ENCODE measurements at places on chromosomes 6 and 20.
A peak's percentile ranks its signal among the peaks of the same experiment; 100 is the strongest.

DNA sequence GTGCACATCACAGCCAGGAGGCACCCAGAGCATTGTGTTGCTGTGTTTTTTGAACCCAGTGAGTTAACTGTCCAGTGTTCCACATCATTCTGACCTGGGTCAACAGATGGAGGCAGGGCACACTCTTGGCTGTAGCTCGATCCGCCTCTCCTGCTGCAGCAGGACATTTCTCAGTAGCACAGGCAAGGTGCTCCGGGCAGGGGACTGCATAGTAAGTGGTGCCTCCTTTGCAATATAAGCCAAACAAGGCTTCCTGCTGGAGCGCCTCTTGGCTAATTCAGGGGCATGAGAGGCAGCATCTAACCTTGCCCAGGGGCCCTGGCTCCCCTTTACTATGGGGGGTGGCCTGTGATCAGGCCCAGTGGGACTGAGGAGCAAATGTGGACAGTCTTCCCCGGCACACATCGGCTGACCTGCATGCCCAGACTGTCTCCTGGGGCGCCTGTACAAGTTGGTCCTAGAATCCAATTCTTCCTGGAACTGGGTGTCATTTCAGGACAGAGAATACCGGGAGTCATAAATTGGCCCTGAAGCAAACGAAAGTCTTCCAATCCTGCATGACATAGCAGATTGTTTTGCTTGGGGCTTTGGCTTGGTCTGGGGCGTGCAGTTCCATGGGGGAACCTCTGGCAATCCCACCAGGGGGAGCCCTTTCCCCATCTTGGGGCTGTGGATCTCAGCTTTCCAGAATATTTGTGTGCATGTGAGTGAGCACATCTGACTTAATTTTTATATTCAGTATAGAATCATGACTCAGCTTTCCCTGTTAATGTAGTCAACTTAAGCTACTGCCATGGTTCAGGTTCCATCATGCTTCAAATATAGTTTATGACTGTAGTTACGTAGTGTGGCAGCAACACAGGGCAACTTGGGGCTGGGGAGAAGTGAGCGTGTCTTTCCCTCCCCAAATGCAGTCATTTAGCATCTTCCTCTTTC lies 56.0 kb upstream of the DDR1 start:
- DNase-seq: peak; percentile 82

DNA sequence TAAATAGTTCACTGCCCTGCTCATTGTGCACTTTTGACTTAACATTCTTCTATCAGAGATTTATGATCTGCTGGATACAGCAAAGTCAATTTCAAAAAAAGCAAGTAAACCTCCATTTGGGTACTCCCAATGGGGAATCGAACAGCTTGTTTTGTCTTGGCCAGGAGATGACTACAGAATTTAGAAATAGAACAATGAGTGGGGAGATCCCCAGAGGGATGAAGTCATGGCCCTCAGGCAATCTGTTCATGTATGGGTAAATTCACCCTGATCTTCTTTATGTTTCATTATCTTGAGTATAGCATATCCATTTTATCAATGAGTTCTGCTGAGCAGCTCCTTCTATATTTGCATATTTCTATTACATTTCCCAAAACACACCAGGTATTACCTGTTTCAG lies 1681.9 kb downstream of the HACE1 start:
- DNase-seq: no peak

DNA sequence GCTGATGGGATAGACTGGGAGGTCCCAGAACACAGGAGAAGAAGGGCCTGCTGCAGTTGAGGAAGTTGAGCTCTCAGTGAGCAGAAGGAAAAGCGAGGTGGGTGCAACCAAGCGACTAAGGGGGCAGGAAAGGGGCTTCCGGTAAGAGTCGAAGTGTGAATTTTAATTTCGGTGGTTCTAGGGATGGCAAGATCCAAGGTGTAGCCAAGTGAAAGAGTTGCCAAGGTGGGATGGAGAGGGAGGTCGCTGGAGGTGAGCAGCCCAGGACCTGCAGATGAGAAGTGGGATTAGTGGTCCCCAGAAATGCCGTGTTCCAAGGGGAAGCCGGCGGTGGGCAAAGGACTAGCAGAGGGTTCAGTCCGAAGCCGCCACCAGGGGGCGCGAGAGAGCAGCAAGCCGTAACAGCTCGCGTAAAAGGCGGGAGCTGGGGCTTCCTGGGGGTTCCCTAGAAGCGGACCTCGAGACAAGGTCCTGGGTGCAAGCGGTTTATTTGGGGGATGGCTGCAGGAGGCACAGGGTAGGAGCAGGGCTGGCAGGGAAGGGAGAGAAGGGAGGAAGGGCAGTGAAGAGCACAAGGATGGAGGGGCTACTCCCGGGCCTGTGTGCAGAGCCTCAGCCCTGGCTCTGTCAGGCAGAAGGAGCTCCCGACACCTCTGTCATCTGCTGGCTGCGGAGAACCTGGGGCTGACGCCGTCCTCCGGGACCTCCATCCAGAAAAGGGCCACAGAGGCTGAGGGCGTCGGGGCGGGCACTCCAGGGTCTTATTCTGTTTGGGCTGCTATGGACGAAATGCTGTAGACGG lies 103.6 kb downstream of the PAX1 start:
- peak; percentile 30 for DNase-seq

DNA sequence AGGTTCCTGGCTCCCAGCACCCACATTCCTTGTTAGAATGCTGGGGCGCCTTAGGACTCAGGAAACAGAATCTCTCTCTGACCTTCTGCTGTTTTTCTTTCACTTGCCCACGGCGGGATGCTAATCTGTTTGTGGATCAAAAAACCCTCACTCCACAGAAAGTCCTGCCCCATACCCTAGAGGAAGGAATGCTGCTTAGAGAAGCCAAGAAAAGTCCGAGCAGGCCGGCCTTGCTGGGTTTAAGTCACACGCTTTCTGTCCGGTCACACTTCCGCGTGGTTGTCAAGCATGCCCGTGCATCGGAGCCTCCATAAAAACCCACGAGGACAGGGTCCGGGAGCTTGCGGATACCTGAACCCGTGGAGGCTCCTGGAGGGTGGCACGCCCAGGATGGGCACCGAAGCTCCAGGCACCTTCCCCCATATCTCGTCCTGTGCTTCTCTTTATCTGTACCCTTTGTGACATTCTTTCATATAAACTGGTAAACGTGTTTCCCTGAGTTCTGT lies 223.1 kb downstream of the NRN1 start:
- no peak for DNase-seq

DNA sequence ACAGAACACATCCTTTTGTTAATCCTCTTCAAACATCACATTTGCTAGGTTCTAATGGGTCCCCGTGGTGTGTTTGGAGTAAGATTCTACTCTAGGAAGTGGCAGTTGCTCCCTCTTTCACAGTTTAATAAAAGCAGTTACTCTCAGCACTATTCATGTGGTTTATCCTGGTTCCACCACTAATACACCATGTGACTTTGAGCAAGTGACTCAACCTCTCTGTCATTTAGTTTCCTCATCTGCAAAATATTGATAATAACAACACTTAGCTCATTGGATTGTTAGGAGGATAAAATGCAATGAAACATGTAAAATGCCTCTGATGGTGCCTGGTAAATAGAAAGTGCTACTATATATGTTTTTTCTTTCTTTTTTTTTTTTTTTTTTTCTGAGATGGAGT lies 488.0 kb upstream of the NOX3 start:
- no peak for DNase-seq

DNA sequence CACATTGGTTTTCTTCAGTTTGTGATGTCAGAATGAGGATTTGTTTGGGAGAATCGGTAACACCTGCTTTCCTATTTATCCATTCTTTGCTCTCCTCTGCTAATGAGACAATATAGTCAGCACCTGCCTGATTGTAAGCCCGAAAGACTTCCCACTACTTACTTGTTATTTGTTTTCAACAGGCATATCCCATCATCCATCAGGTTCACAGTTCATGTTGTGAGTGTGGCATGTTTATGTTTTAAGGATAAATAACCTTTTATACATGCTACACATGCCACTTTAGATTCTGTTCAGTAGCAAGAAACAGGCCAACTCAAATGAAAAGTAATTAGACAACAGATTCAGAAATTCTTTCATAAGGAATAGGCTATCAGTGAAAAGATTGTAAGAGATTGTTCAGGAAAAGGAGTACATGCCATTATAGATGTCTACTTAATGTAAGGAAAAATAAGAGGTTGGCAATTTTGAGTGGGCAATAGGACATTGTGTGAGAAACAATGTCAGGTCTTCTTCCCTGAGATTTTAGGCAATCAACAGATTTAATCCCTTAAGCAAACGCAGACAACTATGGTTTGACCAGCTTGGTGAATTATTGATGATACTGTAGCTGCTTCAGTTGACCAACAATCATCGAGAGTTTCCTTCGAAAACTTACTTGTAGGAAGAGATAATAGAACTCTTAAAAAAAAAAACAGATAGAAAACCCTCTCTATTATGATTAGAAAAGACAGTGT lies 7.9 kb upstream of the GPRC6A start:
- no peak for DNase-seq

DNA sequence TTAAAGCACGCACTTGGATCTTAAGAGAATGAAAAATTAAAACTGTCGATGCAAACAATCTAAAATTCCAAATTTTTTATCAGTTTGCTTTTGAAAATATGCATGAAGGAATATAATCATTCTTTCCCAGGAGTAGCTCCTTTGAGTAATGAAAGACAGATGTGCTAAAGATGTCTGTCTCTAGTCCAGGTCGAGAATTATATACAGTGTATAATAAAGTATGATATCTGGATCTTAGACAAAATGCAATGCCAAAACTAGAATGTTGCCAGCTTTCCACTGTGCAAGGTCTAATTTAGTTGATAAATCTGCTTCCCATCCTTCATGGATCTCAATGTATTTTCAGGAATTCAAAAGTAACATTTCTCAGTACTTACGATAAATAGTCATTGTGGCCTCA lies 65.1 kb upstream of the ADGRG6 start:
- DNase-seq: no peak

- no peak for DNase-seq
Observed at GRCh38 chr6:22250486-22250885, 46.4 kb downstream of the PRL start.

DNA sequence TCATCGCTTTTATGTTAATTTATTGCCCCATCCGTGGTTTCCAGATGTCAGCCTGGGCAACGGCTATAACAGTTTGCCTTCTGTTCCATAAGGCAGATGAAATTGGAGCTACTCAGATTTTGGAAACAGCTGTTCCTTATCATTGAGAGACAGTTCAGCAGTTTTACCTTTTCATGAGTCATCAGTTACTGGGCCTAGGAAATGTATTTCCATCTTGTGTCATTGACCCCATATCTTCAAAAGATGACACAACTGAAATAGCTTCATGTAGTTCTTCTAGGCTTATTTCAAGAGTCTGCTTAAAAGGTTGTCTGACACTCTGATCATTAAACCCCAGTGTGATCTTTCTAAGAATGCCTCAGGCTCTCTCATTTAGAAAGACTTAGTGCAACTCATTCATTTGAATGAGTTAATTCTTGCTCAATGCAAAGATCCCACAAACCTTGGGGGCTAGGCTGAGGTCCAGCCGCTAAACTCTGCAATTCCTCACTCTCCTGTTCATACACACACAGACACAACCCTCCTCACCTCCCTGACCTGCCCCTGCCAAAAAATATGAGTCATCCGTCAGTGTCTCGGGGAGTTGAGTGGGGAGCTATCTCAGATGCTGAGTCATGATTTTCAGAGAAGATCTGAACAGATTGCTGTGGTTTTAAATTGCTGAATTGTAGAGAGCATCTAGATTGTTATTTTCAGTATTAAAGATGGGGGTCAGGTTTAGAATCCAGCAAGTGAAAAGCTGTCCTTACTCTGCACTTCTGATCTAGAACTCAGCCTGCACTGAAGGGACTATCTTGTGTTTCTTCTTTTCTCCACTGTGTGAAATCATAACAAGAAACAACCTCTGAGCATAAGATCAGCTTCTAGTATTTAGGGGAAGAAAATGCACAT lies 61.8 kb downstream of the RPP40 start:
- DNase-seq: peak; percentile 36

DNA sequence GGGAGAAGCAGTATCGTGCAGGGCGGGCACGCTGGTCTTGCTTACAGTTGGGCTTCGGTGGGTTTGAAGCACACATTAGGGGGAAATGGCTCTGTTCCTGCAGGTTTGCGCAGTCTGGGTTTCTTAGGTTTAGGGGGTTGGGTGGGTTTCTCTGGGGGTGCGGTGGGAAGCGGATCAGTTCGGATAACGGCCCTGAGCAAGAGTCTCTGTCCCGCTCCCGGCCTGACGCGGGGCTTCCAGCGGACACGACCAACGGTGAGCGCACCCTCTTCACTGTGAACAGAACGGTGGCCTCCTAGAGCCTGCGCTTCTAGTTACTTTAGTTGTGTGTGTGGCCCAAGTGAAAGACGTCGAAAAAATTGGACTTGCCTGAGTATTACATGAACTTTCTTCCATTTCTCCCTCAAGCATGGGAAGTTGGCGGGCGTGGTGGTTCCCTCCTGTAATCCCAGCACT lies 635 bp upstream of the ELOVL2 start:
- DNase-seq: no peak

DNA sequence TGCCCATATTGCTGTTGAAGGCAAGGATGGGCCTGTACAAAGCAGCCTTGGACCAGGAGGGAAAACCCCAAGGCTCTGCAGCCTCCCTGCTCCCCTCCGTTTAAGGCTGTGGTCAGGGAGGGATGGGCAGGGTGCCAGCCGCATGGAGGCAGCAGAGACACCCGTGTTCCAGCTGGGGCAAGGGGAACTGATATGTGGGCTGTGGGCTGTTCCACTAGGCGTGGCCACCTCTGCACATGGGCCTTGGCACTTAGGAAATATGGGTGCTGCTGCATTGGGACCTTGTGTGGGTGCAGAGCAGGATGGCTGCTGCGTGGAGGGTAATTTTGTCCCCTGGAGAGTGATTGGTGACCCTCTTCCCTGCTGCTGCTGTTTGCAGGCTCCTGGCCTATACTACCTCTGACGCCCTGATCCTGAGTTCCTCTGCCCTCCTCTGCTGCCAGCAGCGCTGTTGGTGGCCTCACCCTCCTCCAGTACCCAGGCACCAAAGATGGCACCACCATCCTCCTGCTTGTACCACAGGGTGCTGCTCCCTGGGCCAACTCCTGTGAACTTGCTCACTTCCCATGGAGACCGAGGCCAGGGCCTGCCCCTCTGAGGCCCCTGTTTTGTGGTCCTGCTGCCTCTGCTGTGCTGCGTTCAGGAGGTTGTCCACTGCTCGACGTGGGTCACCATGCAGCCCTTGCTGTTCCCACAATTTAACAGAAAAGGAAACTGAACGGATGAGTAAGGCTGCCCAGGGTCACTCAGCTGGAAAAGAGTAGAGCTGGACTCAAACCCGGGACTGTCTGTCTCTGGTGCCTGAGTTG lies 35.3 kb downstream of the PANK2 start:
- DNase-seq: no peak

DNA sequence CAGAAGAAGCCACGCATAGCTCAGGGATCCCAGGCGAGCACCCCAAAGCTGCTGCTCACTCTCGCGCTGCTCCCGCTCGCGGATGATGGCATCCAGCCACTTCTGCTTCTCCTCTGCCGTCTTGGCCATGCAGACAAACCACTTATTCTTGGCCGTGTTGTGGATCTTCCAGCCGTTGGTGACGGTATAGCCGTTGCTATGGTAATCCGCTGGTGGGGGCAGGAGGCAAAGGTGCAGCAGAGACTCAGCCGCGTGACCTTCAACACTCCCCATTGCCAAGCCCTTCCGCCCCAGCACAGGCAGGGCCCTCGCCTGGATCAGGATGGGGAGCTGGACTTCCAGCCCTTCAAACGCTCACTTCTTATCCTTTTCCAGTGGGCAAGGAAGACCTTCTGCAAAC lies 136.9 kb downstream of the PREX1 start:
- no peak for DNase-seq

Data from activated T-cell treated with anti-CD3 and anti-CD28 coated beads for 48 hours (primary cell).